ENCODE measurements at places on chromosomes 2 and 18.

GRCh38 chr2:70425682-70426301 lies 123.9 kb upstream of the FAM136A start:
- no peak for DNase-seq

DNA sequence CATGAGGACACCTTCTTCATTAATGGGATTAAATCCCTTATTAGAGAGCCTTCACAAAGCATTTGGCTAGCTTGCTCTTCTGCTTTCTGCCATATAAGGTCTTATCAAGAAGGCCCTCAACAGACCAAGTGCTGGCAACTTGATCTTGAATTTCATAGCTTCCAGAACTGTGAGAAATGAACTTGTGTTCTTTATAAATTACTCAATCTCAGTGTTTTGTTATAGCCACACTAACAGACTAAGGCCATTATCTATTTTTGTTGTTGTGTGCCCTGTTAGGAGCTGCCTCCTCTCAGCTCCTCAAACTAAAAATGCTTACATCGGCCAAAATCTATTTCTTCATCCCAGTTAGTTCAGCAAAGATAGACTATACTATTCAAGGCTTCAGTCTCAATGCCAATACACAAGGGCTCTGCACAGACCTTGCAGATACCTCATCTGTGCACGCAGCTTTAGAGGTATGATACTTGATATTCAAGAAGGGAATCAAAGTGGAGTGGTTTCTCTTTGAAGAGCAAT lies 182.9 kb downstream of the GPD2 start:
- no peak for DNase-seq

DNA sequence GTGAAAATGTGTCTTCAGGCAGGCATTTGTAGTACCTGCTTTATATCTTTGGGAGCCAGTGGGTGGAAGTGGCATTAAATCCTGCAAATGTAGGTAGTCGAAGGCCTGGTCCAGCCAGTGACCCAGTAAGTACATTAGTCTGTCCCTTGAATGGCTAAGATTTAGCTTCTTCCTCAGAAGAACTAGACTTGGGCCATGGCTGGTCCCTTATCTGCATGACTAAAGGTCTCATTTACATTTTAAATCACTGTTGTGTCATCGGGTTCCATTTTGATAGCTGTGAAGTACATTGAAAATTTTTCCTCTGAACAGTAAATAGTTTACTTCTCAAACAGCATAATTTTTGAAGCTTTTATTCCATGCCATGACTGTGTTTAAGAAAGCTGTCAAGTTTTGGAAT lies 438.4 kb upstream of the KLHL29 start:
- no peak for DNase-seq

- no peak for DNase-seq
Measured at GRCh38 chr2:221400411-221400810, 171.7 kb downstream of the EPHA4 start.

GRCh38 chr2:100990650-100991403 lies 11.3 kb upstream of the RPL31 start:
- DNase-seq, result no peak

DNA sequence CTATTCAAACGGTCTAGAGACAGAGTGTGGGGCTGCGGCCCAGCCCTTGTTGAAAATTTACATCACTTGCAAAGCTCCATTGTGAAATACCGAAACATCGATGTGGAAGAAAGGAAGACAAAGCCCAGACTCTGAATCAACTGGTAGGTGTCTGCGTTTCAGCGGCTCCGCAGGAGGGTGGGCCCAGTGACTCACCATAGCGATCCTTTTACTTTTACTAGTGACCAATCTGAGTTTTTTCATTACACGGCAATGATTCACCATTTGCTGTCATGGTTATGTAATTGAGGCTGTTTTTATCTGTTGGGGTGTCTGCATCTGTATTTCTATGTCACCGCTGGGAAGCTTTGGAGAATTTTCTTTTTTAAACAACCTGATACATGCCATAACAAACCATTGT lies 66.6 kb upstream of the ODC1 start:
- DNase-seq, result no peak

- DNase-seq, result no peak
Measured at GRCh38 chr18:34647251-34647650, 62.8 kb upstream of the DTNA start.

DNA sequence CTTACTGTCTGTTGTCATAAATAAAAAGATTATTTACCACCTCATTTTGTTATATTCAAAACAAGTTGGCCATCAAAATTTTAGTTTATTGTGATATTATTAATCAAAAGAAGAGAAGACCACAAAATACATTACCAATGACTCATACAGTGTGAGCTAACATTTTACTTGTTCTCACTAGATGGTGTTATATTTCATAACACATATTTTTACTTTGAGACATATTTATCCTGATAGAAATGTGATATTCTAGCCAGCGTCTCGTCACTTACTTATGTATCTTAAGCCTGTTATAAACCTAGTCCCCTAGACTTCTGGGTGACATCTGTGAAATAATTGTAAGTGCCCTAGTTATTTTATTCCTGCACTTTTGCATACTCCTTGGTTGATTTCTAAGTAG lies 263.2 kb downstream of the CDH7 start:
- no peak for DNase-seq

GRCh38 chr2:217562871-217563480 lies 439.8 kb downstream of the TNS1 start:
- no peak for DNase-seq

- no peak for DNase-seq
Measured at GRCh38 chr2:101559551-101559950, 84.6 kb upstream of the RFX8 start.

GRCh38 chr2:28523902-28524301 lies 28.0 kb downstream of the PLB1 start:
- DNase-seq, result no peak

GRCh38 chr2:83613178-83613577 lies 845.9 kb downstream of the SUCLG1 start:
- no peak for DNase-seq

GRCh38 chr2:177268901-177269300 lies 4.4 kb upstream of the NFE2L2 start:
- no peak for DNase-seq

DNA sequence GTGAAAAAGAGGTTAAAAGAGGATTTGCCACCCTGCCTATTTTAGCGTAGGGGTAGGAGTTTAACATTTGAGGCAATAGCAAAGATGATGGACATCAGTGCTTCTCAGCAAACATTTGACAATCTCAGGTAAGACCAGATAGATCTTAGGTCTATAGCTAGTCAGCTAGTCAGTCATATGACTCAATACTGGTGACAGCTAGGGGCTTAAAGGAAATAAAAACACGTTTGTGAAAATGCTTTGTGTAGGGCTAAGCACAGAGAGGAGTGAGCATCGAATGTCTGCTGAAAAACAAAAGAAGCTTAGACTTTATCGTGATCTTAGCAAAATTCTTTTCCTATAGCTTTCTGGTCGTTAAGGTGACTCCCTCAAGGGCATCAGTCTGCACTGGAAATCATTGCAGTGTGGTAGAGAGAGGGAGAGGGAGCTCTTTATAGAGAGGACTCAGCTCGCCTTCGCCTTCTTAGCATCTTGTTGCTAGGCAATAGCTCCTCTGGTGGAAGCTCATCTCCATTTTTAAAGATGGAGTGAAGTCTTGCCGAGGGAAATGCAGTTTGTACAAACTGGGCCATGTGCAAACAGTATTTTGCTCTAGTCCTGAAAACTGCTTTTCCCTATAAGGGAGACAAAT lies 62.8 kb upstream of the SLC38A11 start:
- DNase-seq, result no peak

GRCh38 chr2:236545814-236546480 lies 23.7 kb upstream of the ACKR3 start:
- no peak for DNase-seq

- no peak for DNase-seq
Measured at GRCh38 chr2:219648963-219649362, 21.5 kb downstream of the SLC4A3 start.

DNA sequence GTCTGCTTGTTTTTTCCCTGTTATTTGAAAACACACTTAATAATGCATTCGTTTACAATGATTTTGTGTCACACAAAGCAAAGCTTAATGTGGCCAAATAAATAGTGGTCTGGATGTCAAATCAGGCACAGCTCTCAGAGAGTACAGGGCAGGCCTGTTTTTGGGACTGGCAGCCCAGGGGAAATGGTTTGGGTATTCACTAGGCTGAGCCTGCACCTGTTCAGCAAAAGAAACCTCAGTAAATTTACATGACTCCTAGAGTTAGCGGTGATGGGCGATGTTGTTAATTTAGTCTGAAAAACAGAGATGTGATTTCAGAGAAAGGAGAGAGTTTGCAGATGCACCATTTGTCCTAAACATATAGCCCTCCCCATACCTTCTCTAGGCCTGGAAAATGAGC lies 197.1 kb downstream of the ALK start:
- DNase-seq, result no peak

All from esophagus squamous epithelium (tissue), 5 donors.